ENCODE measurements at places on chromosomes 7 and 10.

- DNase-seq = no peak
These were observed 400.5 kb downstream of the PTPRN2 start for GRCh38 chr7:158186864-158187693.

- DNase-seq = no peak
These were observed 100.1 kb downstream of the BTRC start for GRCh38 chr10:101453791-101454718.

- no peak for DNase-seq
These were observed 66.3 kb upstream of the EFCAB10 start for GRCh38 chr7:105647591-105647990.

DNA sequence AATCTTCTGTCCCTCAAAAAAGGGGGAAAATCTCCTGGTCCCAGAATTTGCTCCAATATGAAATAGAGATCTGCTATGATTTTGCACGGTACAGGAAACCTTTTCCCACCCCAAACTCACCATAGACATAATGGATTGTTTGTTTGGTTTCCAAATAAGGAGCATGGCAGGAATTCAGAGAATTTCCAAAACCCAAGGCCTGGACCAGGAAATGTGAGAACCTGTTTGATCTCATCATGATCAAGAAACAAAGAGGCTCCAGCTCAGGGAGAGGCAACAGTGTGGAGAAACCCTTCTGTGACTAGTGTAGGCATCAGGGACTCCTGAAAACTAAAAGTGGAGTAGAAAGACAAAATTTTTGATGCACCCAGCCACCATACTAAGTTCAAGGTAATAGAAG lies 1548.1 kb upstream of the LRRTM3 start:
- DNase-seq = no peak

DNA sequence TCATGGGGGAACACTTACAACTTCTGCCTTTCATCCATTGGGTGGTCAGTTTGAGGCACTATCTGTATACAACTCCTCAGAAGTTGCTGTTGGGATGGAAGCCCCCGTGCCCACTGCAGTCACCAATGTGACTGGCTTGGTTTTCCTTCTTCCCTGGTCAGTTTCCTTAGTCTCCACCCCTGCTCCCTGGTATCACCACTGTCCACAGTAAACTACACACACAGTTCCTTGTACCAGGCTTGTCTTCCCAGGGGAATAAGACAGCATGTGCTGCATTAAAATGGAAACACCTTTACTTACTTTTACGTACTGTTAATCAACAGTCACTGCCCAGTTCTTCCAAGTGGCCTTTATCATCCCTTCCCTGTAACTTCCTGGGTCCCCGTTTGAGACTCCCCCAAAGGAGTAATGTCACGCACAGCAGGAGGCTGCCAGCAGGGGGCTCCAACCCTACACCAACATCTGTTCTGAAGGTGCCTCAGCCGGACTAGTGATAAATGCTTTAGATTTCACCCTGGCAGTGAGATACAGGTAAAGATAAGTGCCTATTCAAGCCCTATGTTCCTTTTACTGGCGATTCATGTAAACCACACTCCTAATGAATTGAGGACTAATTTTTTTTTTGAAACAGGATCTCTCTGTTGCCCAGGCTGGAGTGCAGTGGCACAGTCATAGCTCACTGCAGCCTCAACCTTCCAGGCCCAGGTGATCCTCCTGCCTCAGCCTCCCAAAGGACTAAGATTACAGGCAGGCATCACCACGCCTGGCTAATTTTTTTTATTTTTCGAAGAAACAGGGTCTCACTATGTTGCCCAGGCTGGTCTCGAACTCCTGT lies 45.3 kb upstream of the PIK3AP1 start:
- DNase-seq = peak; percentile 29

- DNase-seq = no peak
These were observed 311.4 kb upstream of the AKR1E2 start for GRCh38 chr10:4514445-4515108.

DNA sequence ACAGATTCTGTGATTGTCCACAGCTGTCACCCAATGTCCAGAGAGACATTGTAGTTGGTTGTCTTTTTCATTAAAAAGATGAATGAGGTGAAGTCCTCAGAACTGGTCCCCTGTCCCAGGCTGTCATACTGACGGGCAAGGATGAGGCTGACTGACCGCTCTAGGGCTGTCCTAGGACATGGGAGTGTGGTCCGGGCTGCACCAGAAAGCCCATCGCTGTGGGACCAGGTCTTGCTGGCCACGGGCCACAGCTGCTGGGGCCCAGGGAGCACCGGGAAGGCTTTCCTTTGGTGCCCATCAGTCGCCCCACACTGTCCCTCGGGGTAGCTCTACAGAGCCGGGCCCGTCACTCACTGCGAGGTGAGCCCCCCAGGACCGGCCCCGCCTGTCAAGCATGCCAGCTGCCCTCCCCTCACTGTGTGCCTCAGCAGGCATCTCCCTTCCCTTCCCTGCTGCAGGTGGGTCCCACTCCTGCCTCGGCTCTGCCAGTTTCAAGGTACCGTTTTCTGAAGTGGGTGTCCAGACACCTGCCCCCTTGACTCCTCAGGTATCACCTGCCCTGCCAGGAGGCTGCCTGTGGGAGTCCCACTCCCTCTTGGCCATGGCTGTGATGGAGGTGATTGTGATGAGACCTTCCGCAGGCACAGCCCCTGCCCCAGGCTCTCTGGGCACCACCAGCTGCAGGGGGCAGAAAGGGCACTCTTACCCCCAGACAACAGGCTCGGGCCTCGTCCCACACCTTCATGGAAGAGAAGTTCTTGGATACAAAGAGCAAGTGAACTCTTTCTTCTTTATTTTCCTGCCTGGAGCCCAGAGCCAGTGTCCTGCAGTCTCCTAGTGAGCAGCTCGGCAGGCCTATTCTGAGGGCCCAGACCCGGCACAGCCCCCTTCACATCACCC lies 21.7 kb downstream of the LRRC27 start:
- no peak for DNase-seq

GRCh38 chr10:4016214-4016740 lies 231.3 kb upstream of the KLF6 start:
- no peak for DNase-seq

GRCh38 chr7:121079425-121080169 lies 91.1 kb downstream of the CPED1 start:
- no peak for DNase-seq

- DNase-seq = no peak
These were observed 175.6 kb downstream of the DNAH11 start for GRCh38 chr7:21718391-21718790.

DNA sequence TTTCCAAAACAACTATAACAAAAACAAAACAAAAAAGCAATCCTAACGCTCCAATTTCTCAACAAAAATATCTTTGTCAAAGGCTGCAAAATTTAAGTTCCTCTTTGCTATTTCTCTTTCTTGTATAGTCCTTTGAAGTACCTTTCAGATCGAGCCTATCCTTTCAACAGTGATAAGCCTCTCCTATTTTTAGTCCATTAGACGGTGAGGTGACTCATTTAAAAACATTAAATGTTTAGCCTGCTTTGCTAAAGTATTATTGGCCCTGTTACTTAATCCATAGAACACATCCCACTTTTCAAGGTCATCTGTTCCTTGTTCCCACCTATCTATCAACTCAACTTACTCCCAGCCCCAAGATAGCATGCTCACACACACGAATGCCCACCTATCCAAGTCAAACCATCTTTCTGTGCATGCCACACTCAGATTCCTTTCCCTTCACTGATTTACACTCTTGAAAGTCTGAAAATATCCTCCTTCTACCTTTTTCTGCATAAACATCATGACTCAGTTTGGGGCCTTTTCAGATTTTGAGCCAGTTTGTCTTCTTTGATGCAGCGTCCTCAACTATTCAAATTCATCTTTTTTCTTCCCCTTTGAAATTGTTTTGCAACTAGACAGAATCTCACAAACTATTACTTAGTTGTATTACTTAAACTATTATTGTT lies 224.9 kb upstream of the TMEM229A start:
- no peak for DNase-seq

GRCh38 chr10:133316266-133316665 lies 7.6 kb downstream of the ZNF511 start:
- no peak for DNase-seq

GRCh38 chr10:28538595-28538994 lies 5.7 kb downstream of the WAC start:
- DNase-seq = no peak

DNA sequence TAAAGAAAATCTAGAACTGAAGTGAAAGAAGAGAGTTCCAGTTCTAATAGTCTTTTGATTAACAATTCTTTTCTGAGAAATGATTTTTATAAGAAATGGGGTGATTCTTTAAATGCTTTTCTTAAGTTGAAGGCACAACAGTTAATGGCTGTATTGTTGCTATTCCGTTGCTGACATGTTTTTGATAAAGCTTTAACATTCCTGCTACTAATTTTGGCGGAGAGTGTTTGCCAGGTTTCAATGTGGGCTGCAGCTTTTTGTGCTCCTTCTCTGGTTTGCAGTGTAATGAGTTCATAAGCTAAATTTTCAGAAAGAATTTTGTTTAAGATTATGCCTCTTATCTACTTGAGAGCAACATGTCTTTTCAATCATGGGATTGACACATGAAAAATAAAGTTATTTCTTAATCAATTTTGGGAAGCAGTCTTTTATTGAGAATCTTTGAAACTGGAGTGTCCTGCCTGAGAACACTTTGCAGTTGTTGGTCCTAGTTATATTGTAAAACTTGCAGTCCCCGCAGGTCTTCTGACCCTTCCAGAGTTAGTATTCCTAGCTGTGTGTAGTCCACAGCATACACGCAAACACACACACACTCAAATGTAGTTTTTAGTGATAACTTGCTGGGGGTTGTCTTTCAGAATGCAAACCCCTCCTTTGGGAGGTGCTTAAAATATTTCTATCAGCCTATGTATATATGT lies 56.7 kb downstream of the COL17A1 start:
- DNase-seq = no peak

DNA sequence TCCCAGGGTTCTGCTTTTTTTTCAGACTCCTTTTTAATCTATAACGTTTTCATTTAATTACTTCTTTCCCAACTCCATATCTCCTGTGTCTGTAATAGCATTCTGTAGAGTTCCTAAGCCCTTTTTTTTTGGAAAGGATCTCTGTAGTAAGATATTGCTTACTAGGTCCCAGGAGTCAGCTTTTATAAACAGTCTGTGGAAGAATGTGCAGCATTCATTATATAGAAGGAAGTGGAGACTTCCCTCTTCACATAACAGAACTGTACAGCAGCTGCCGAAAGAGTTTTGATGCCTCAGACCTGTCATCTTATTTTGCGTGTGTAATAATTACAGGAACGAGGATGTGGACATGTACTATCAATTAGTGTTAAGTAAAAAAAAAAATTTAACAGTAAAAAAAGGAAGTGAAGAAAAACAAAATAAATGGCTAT lies 7.4 kb upstream of the STEAP4 start:
- no peak for DNase-seq

DNA sequence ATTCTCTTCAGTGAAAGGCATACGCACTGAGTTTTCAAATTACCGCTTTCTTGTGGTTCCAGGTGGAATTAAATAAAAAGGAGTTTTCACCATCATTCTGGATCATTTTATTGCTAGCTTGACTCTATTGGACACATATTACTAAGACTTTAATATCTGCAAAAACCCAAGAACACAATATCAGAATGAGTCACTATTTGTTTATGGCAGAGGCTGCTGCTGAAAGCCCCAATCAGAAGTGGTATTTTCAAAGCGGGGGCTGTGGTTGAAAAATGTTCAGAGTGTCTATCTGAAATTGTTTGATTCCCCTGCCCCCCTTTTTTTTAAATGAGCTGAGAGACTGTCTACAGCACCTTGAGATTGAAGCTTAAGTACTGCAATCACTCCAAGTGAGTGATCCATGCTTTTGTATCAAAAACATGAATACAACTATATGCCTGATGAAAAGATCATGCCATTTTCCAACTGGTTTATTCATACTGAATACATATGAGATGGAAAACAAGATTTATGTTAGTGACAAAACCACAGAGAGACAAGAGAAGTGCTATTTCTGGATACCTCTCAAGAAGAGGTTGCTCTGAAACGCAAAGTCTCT lies 376.4 kb downstream of the HTR7 start:
- no peak for DNase-seq

- DNase-seq = no peak
These were observed 14.3 kb downstream of the JAZF1 start for GRCh38 chr7:28165961-28166955.

- DNase-seq = no peak
These were observed 28.4 kb upstream of the CHCHD3 start for GRCh38 chr7:133110312-133110711.

- no peak for DNase-seq
These were observed 94.6 kb upstream of the SMNDC1 start for GRCh38 chr10:110399106-110399964.

GRCh38 chr7:17669204-17669603 lies 271.1 kb downstream of the SNX13 start:
- no peak for DNase-seq

All from nucleus accumbens (tissue), 56 donors.